SHP77 (cell line): ENCODE measurements at places on chromosomes 3 and 15.

DNA sequence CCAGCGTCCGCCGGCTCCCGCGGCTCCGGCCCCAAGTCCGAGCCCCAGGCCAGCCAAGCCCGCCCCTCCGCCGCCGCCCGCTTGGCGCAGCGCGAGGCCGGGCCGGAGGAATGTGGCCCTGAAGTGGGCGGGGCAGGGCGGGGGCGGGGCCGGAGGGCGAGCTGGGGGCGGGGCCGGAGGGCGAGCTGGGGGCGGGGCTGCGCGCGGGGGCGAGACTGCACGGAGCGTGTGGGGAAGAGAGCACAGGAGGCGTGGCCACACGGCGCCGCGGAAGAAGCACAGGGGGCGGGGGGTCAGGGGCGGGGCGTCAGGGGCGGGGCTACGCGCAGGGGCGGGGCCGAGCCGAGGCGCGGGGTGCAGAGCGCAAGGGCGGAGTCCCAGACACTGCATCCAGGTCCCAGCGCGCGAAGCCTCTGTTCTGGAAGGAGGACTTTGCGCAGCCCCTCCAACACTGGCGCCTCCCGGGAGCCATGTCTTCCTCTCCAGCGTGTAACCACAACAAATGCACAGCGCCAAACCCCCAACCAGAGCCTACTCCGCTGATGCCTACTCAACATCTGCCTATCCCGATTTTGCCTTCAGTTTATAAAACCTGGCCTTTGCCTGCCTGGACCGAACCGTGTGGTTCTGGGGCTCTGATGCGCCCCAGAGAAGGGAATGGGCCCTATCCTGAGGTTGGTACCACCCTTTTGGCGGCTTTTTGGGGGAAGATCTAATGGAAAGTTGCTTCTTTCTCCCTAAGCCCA lies 105.5 kb downstream of the IQSEC1 start:
- peak; percentile 55 for DNase-seq

- no peak for DNase-seq
Observed at GRCh38 chr15:77030928-77031375, 36.0 kb downstream of the PSTPIP1 start.

GRCh38 chr15:50287324-50288116 lies 22.0 kb upstream of the HDC start:
- DNase-seq: no peak

- no peak for DNase-seq
Observed at GRCh38 chr3:15924914-15925313, 127.1 kb upstream of the ANKRD28 start.

DNA sequence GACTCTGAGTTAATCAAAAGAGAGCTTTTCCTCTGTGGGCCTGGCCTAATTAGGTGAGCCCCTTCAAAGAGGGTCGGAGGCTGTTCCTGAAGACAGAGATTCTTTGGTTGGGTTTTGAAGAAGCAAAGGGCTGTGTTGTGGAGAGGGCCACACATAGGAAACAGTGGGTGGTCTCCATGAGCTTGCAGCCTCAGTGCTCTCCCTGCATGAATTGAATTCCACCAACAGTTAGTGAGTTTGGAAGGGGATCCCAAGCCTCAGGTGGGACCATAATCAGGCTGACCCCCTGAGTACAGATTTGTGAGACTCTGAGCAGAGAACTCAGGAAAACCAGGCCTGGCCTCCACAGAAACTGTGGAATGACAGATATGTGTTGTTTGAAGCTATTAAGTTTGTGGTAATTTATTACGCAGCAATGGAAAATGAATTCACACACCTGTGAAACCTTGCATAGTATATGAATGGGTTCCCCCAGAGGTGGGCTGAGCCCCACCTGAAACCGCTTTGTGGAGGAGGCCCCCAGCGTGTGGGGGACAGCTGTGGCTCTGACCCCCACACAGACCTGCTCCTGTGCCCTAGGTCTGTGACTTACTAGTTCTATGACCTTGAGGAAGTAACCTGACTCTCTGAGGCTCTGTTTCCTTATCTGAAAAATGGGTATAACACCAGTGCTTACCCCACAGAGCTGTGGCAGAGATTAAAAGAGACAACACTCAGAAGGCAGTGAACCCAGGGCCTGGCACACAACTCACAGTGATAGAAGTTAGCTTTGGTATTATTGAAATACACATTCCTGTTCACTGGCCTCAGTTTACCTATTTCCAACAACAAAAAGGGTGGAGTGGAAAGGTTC lies 431.3 kb downstream of the FOXP1 start:
- DNase-seq: no peak

GRCh38 chr3:104396974-104397669 lies 969.6 kb upstream of the ALCAM start:
- no peak for DNase-seq

DNA sequence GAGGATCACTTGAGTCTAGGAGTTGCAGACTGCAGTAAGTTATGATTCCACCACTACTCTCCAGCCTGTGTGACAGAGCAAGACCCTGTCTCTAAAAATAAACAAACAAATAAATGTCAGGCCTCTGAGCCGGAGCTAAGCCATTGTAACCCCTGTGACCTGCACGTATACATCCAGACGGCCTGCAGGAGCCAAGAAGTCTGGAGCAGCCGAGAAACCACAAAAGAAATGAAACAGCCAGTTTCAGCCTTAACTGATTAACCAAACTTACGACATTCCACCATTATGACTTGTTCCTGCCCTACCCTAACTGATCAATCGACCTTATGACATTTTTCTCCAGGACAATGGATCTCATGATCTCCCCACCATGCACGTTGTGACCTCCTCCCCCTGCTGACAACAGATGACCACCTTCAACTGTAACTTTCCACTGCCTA lies 32.5 kb upstream of the ZKSCAN7 start:
- no peak for DNase-seq

DNA sequence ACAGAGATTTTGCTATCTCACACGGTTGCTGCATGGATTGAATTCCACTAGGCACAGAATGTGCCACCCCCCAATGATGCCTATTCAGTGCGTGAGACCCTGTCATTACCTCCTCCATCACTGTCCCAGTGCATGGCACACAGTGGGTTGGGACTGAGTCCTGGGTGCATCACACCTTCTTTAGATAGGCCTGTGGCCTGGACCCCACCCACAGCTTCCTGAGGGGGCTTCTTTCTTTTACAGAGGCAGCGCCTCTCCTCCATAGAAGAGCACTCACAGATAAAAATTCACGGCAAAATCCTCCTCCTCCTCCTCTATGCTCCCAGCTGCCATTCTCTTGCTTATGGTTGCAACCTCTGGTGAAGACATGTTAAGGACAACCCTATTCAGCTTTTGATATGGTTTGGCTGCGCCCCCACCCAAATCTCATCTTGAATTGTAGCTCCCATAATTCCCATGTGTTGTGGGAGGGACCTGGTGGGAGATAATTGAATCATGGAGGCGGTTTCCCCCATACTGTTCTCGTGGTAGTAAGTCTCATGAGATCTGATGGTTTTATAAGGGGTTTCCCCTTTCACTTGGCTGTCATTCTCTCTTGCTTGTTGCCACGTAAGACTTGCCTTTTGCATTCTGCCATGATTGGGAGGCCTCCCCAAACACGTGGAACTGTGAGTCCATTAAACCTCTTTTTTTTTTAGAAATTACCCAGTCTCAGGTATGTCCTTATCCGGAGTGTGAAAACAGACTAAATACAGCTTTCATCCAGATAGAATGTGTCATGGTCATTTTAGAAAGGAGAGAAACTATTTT lies 147.6 kb downstream of the KLF13 start:
- no peak for DNase-seq

DNA sequence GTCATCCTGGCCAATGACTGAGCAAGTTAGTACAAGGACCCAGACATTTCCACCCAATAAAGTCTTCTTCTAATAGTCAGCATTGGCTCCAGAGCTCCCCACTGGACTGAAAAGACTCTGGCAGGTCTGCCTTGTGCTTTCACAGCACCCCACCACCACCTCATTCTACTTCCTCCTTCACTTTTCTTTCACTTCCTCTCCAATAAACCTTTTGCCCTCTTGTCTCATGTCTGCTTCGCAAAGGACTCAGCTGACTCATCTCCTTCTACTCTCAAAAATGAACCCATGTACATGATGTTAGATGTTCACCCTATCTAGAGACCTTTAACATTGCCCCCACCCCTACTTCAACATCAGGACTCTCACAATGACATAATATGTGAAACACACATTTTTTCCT lies 181.0 kb upstream of the PPP2R3A start:
- DNase-seq: no peak

DNA sequence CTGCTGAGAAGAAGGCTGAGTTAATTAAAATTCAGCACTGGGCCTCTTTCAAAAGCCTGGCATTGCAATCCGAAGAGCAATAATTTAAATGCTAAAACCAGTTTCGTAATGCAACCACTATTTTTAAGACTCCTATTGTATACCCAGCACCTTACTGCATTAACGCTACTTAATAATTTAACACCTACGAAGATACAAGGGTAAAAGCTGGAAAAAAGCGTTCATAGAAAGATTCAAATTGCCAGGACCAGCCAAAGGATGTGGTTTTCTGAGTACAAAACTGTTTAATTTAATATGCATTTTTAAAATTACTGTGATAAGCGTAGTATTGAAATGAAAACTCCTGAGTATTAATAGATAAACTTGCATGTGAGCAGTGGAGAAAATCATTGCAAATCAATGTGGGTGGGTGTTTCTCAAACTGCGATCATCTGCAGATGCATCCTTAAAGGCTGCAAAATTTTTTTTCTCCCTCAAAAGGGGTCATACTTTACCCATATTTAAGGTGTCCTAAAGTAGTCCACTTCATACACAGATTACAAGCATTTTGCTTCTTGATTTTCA lies 12.9 kb upstream of the RASGRP1 start:
- DNase-seq: no peak

DNA sequence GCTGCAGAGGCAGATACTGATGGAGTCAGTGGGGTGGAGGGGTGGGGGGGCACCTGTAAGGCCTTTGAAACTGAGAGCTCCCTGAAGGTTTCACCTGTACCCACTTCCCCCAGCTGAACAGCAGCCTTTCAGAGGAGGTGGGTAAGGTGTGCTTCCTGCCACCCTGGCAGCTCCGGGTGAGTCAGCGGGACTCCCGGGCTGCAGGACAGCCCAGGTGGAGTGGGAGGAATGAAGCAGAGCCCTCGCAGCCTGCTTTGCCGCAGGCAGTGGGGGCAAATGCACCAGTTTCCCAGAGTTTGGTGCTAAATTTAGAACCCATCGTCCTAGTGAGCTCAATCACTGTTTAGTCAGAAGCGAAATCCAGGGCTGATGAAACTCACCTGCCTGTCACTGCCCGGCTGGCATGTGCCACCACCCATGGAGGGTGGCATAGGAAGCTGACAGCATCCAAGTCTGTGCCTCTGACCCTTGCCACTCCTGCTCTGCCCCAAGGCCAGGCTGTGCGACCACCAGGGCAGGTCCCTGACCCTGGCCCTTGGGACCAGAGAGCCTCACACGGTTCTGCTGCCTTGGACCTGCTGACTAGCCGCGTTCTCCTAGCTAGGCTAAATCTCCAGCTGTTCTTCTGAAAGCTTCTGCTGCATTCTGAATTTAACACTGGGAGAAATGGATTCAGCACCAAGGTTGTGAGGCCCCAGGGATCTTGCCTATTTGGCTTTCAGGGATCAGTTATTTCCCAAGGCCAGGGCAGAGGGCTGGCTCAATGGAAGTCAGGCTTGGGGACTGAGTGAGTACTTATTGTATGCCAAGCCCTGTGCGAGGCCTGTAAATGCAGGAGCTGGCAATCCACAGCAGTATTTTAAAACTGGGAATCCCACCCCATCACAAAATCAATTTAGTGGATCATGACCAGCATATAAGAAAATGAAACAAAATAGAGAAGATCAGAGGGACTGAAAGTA lies 67.3 kb upstream of the RASGRF1 start:
- no peak for DNase-seq

- no peak for DNase-seq
Observed at GRCh38 chr3:150936693-150937092, 31.5 kb upstream of the MINDY4B start.
